Psoas muscle (tissue), 8 donors: ENCODE measurements at places on chromosomes 4 and X.
A peak's percentile ranks its signal among the peaks of the same experiment; 100 is the strongest.

GRCh38 chrX:2679534-2680485 is 11.3 kb upstream of the CD99 start:
- H3K27me3 ChIP-seq, result no peaks in the 10 kb centered on the region
- DNase-seq, result no peak

DNA sequence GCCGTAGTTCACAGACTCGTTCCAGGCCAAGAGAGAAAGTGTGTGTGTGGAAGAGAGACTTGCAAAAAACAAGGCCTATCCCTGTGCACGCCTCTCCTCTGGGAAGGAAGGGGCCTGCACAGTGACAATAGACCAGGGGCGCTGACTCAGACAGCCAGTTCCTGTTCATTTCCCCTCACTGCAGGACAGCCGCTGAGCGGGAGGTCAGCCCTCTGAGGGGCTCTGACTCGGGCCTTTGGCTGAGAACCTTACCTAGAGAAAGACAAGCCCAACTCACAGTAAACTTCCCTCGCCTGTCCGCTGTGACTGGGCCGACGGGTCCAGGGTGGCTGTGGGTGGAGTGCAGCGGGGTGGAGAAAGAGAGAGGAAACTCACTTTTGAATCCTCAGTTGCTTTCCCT is 52.1 kb downstream of the RTL5 start:
- H3K4me3 ChIP-seq, result peak overlapping the region; percentile 43
- peak; percentile 31 for DNase-seq
- H3K27me3 ChIP-seq, result no peaks in the 10 kb centered on the region
- no peaks in the 10 kb centered on the region for H3K36me3 ChIP-seq
- H3K27ac ChIP-seq, result peak overlapping the region; percentile 41

DNA sequence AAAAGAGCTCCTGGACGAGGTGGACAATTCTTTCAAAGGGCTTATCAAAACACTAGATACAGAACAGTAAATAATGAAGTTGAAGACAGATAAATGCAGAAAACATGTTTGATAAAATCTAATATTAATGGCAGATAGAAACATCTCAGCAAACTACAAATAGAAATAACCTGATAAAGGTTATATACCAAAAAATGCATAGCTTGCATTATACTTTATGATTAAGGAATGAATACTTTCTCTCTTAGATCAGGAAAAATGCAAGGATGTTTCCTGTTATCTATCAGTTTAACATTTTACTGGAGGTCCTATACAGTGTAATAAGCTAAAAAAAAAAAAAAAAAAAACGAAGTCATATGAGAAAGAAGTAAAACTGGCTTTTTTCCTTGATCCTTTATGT is 304.5 kb upstream of the CXorf51A start:
- no peak overlapping the region for H3K4me3 ChIP-seq
- no peaks in the 10 kb centered on the region for H3K27me3 ChIP-seq
- no peaks in the 10 kb centered on the region for H3K36me3 ChIP-seq
- DNase-seq, result no peak

- DNase-seq, result no peak
- H3K27ac ChIP-seq, result no peak overlapping the region
Observed at GRCh38 chr4:13261486-13262257, 222.5 kb downstream of the RAB28 start.

GRCh38 chr4:28225689-28226353 is 1365.2 kb downstream of the STIM2 start:
- no peaks in the 10 kb centered on the region for H3K4me1 ChIP-seq
- no peaks in the 10 kb centered on the region for H3K36me3 ChIP-seq
- H3K27me3 ChIP-seq, result no peaks in the 10 kb centered on the region
- no peak overlapping the region for H3K4me3 ChIP-seq

GRCh38 chr4:135718019-135718418 is 1516.4 kb upstream of the PABPC4L start:
- H3K4me1 ChIP-seq, result no peaks in the 10 kb centered on the region
- H3K27ac ChIP-seq, result no peak overlapping the region

GRCh38 chr4:47647029-47647428 is 162.0 kb downstream of the ATP10D start:
- H3K4me1 ChIP-seq, result no peaks in the 10 kb centered on the region
- H3K4me3 ChIP-seq, result no peak overlapping the region
- no peaks in the 10 kb centered on the region for H3K36me3 ChIP-seq
- H3K27ac ChIP-seq, result no peak overlapping the region
- no peak for DNase-seq
- H3K27me3 ChIP-seq, result no peaks in the 10 kb centered on the region

- no peak overlapping the region for H3K27ac ChIP-seq
- no peaks in the 10 kb centered on the region for H3K36me3 ChIP-seq
- no peak overlapping the region for H3K4me3 ChIP-seq
- H3K27me3 ChIP-seq, result peaks cover 3% of the 10 kb centered on the region
- DNase-seq, result no peak
Observed at GRCh38 chr4:72843466-72843865, 226.1 kb downstream of the COX18 start.

GRCh38 chrX:67726018-67726417 is 182.2 kb downstream of the AR start:
- peaks cover 12% of the 10 kb centered on the region for H3K4me1 ChIP-seq
- no peaks in the 10 kb centered on the region for H3K27me3 ChIP-seq
- DNase-seq, result no peak
- H3K27ac ChIP-seq, result no peak overlapping the region
- H3K4me3 ChIP-seq, result no peak overlapping the region

DNA sequence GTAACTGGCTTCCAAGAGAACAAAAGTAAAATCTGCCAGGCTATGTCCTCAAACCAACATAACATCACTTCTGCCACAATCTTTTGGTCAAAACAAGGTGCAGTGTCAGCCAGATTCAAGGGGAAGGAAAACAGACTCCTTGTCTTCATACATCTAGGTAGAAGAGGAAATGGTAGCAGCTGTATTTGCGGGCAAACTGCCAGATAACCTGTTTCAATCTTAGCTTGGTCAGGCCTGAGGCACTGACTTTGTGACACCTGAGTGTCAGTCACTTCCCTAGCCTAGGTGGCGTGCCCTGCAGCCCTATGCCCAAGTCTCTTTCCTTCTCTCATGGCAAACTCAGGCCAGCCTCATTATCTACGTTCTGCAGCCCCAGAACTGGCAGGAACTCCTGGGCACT is 146.2 kb upstream of the JADE1 start:
- no peak for DNase-seq
- H3K27me3 ChIP-seq, result no peaks in the 10 kb centered on the region
- no peak overlapping the region for H3K4me3 ChIP-seq
- no peaks in the 10 kb centered on the region for H3K36me3 ChIP-seq

- H3K27me3 ChIP-seq, result no peaks in the 10 kb centered on the region
- H3K36me3 ChIP-seq, result no peaks in the 10 kb centered on the region
- no peak overlapping the region for H3K4me3 ChIP-seq
- H3K27ac ChIP-seq, result no peak overlapping the region
- H3K4me1 ChIP-seq, result peaks cover 9% of the 10 kb centered on the region
- DNase-seq, result no peak
Observed at GRCh38 chr4:84875636-84876371, 90.7 kb downstream of the WDFY3 start.

- no peaks in the 10 kb centered on the region for H3K27me3 ChIP-seq
- no peak for DNase-seq
- H3K4me3 ChIP-seq, result no peak overlapping the region
- H3K4me1 ChIP-seq, result no peaks in the 10 kb centered on the region
Observed at GRCh38 chr4:36024901-36025660, 219.2 kb downstream of the ARAP2 start.

- H3K4me3 ChIP-seq, result no peak overlapping the region
- no peak for DNase-seq
- no peaks in the 10 kb centered on the region for H3K27me3 ChIP-seq
- no peaks in the 10 kb centered on the region for H3K4me1 ChIP-seq
Observed at GRCh38 chr4:46081674-46082073, 42.2 kb downstream of the GABRG1 start.

DNA sequence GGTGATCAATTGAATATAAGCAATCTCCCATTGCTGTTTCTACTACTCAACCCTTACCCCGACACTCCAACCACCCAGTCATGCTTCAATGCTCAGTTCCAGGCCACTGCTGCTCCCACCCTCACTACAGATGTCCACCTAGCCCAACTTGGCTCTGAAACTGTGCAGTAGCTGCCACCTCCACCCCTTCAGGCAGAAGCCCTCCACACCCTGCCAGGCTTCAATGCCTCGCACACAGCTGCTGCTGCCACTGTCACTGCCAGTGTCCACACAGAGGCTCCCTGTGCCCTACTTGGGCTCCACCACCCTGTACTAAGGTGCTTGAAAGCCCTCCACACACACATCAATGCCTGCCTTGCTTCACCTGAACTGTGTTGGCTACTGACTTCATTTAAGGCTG is 34.6 kb downstream of the LAMTOR3 start:
- no peak overlapping the region for H3K27ac ChIP-seq
- H3K4me3 ChIP-seq, result no peak overlapping the region
- no peaks in the 10 kb centered on the region for H3K36me3 ChIP-seq
- no peak for DNase-seq
- no peaks in the 10 kb centered on the region for H3K27me3 ChIP-seq

DNA sequence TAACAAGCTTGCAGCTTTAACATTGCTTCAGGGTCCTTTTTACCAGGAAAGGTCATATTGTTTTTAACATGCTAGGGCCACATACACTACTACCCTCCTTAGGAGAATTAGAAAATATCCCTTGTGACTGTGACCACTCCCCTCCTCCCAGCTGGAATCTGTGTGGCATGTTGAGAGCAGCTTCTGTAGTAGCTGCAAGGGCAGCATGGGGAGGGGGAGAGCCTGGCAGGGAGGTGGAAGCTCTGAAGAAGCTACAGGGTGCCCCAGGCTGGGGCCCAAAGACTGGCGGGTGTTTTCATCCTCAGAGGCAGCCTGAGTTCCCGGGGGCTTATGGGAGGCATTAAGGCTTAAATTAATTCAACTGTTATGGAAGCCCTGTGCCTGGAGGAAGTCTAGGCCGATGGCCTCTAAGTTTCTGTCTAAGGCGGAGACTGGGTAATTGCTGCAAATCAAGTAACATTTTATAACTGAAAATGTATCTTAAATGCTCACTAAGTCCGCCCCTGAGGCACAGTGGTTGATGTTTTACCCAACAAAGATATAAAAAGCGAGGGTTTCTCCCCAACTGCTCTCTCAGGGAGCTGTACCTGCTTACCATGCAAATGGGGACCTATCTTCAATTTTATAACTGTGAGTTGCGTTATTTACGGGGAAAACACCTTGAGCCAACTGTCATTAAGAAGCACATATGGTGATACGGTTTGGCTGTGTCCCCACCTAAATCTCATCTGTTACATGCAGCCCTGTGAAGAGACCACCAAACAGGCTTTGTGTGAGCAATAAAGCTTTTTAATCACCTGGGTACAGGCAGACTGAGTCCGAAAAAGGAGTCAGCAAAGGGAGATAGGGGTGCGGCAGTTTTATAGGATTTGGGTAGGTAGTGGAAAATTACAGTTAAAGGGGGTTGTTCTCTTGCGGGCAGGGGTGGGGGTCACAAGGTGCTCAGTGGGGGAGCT is 37.4 kb upstream of the STS start:
- no peak overlapping the region for H3K4me3 ChIP-seq
- H3K4me1 ChIP-seq, result peaks cover 11% of the 10 kb centered on the region
- no peak overlapping the region for H3K27ac ChIP-seq
- H3K27me3 ChIP-seq, result no peaks in the 10 kb centered on the region

DNA sequence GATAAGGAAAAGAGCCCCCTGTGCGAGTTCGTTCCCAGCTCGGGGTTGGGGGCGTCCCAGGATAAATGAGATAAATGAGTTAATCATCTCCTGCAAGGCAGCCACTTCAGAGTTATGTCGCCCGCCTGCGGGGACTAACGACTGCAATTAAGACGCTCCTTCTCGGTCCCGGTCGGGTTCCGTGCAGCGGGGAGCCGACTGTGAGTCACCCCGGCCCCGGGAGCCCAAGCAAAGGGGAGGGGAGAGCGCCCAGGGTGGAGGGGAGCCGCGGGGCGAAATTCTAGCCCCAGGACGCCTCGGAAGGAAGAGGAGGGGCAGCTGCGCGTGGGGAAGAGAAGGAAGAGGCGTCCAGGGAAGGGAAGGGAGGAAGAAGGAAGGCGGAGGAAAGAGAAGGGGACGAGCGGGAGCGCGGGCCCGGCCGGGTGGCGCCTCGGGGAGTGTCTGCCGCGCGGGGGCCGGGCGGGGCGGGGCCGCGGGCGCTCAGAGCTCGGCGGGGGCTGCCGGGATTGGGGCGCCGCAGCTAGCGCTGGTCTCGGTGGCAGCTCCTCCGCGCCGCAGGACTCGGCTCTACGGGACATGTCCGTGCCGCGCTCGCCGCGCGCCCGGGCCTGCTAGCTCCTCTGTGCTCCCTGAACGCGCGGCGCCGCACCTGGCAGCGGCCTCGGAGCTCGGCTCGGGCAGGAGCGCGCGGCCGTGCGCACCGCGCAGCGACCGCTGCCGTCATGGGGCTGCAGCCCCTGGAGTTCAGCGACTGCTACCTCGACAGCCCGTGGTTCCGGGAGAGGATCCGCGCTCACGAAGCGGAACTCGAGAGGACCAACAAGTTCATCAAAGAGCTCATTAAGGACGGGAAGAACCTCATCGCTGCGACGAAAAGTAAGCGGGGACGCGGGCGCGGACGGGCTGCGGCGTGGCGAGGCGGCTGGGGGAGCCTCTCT is at the start of gene ARHGAP10:
Gene ARHGAP10, plus strand, starts transcription at position 509 of the 938 bp plus-strand sequence. Its CDS starts 214 bp downstream, at position 723.
- peak within 1 kb of the TSS; percentile 97 for H3K27ac ChIP-seq
- no peaks in the 10 kb centered on the region for H3K27me3 ChIP-seq
- no peaks in the 10 kb centered on the region for H3K36me3 ChIP-seq
- H3K4me3 ChIP-seq, result peak within 1 kb of the TSS; percentile 93

DNA sequence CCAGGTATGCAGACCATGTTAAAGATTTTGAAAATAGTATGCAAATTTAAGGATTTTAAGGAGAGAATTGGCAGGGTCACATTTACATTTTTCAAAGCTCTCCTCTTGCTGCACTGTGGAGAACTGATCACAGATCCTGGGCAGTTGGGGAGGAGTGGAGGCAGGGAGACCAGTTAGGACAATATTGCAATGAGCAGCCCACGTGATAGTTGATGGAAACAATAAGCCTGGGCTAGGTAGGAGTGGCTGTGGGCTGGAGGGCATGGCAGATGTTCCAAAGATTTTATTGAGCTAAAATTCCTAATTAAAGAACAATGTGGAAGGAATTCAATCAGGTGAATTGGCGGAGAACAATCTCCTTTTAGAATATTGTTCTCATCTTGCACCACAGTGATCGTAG is 50.6 kb downstream of the ENPEP start:
- H3K27ac ChIP-seq, result no peak overlapping the region
- H3K36me3 ChIP-seq, result no peaks in the 10 kb centered on the region
- no peak overlapping the region for H3K4me3 ChIP-seq
- DNase-seq, result no peak

DNA sequence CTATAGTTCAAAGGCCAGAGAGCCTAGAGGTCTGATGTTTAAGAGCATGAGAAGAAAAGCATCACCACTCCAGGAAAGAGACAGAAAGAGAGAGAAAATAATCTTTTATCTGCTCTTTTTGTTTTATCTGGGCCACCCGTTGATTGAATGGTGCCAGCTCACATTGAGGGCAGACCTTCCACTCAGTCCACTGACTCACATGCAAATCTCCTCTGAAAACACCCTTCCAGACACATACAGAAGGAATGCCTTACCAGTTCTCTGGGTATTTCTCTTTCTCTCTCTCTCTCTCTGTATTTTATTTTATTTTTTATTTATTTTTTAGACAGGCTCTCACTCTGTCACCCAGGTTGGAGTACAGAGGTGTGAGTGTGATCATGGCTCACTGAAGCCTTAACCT is 252.5 kb downstream of the DTHD1 start:
- DNase-seq, result no peak
- H3K4me3 ChIP-seq, result no peak overlapping the region
- H3K27ac ChIP-seq, result no peak overlapping the region
- no peaks in the 10 kb centered on the region for H3K4me1 ChIP-seq
- no peaks in the 10 kb centered on the region for H3K36me3 ChIP-seq

- peaks cover 42% of the 10 kb centered on the region for H3K4me1 ChIP-seq
- H3K36me3 ChIP-seq, result no peaks in the 10 kb centered on the region
- DNase-seq, result no peak
Observed at GRCh38 chr4:169225812-169226211, 44.9 kb downstream of the SH3RF1 start.
